D341Med (cell line): ENCODE measurements at places on chromosomes 12 and 14.

- no peak for DNase-seq
Measured at GRCh38 chr12:130571734-130572133, 144.4 kb downstream of the RIMBP2 start.

- DNase-seq, result peak; percentile 21
Measured at GRCh38 chr14:101197595-101198397, 294.3 kb upstream of the RTL1 start.

DNA sequence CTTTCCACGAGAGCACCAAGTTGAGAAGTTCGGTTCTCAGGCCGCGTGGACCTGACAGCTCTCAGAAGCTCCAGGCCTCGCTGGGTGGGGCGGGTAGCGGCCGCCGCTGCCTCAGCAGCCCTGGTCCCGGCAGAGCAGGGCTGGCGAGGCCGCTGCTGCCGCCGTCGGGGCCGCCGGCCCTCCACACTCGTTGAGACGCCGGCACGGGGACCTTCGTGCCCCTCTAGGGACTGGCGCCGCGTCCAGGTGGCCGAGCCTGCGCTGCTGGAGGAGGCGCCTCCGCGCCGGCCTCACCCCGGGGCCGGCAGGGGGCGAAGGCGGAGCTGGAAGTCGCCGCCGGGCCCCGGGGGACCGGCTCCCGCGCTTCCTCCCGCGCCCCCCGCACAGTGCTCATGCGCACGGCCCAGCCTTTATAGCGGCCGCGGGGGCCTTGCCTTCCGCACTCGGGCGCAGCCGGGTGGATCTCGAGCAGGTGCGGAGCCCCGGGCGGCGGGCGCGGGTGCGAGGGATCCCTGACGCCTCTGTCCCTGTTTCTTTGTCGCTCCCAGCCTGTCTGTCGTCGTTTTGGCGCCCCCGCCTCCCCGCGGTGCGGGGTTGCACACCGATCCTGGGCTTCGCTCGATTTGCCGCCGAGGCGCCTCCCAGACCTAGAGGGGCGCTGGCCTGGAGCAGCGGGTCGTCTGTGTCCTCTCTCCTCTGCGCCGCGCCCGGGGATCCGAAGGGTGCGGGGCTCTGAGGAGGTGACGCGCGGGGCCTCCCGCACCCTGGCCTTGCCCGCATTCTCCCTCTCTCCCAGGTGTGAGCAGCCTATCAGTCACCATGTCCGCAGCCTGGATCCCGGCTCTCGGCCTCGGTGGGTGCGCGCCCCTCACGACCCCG, at the start of gene COCH:
TSS of gene COCH (plus strand) at position 440 of the 879 bp plus-strand sequence. CDS start at position 820, 380 bp downstream.
- DNase-seq, result peak; percentile 96

DNA sequence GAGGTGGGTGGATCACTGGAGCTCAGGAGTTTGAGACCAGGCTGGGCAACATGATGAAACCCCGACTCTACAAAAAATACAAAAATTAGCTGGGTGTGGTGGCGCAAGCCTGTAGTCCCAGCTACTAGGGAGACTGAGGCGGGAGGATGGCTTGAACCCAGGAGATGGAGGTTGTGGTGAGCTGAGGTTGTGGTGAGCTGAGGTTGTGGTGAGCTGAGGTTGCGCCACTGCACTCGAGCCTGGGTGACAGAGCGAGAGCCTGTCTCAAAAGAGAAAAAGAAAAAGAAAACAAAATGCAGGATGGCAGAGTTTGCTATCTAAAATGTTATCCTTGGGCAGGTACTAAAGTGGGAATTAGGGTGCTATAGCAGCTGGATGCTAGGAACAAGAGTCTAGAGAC, 10.8 kb upstream of the GPRC5A start:
- DNase-seq, result no peak

DNA sequence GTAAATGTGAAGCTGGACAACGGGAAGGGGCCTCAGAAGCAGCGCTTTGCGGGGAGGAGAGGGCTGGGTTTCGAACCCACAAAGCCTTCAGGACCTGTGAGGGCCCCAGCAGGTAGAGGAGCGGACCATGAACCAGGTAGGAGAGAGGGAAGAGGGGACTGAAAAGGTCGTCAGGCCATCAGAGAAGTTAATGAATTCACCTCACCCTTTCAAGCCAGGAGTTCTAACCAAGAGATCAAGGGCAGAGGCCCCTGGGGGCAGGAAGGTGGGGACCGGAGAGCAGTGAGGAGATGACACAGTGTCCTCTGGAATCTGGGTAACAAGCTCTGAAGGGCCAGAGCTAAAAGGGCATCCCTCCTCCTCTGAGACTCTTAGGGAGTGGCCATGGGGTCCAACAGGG, 19.4 kb downstream of the SERPINA1 start:
- no peak for DNase-seq

DNA sequence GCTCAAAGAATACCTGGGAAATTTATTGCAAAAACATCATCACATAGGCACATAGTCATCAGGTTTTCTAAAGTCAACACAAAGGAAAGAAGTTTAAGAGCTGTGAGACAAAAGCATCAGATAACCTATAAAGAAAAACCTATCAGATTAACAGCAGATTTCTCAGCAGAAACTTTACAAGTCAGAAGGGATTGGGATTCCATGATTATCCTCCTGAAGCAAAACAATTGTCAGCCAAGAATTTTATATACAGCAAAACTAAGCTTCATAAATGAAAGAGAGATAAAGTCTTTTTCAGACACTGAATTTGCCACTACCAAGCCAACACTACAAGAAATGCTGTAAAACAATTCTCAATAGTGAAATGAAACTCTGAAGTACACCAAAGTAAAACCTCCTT, 28.8 kb upstream of the LGR5 start:
- DNase-seq, result no peak

- DNase-seq, result no peak
Measured at GRCh38 chr14:66939409-66939808, 249.8 kb upstream of the GARIN2 start.

- no peak for DNase-seq
Measured at GRCh38 chr12:46945591-46945990, 119.8 kb upstream of the SLC38A4 start.

DNA sequence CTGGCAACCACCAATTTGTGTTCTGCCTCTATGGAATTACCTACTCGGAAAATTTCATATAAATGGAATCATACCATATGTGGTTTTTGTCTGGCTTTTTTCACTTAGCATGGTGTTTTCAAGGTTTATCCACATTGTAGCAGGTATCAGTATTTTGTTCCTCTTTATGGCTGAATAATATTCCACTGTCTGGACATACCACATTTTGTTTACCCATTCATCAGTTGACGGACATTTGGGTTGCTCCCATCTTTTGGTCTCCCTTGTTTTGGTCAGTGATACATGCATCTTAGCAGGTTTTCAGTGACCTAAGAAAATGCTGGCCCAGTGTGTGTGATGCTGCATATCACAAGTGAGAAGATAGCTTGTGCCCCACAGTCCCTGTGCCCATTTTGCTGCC, 21.2 kb downstream of the CALM1 start:
- DNase-seq, result no peak

GRCh38 chr12:22634883-22635282, 9.9 kb downstream of the ETNK1 start:
- no peak for DNase-seq

GRCh38 chr12:911191-911826, 38.2 kb downstream of the RAD52 start:
- no peak for DNase-seq

DNA sequence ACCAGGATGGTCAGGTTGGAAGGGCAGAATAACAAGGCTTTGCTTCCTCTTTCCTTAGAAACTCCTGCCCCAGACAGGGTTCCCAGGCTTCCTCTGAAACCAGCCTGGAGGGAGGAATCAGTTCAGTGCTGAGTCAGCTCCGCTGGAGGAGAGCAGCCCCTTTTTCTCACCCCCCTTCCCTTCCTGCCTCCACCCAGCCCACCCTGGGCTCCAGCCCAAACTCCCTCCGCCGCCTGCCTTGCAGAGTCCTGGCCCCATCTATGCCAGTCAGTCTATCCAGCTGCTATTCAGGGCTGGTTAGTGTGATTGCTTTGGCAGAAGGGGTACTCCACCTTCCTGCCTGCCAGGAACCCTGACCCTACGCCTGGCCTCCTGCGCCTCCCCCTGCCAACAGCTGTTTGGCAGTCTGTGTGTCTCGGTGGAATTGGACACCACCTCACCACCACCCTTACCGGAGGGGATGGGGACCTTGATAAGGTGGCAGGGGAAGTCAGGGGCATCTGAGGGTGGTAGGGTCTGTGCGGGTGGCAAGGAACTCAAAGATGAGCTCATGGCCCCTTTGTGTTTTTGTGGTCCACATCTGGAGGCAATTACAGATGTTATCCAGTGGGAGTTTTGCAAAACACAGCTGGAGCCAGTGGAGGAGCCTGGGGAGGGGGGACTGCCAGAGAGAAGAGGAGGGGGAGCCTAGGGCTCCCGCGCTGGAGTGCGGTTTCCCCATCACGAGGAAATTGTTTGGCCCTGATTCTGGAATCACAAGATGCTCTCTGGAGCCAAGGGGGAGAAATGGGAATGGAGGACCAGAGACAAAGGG, 12.2 kb downstream of the MMP14 start:
- DNase-seq, result peak; percentile 26

DNA sequence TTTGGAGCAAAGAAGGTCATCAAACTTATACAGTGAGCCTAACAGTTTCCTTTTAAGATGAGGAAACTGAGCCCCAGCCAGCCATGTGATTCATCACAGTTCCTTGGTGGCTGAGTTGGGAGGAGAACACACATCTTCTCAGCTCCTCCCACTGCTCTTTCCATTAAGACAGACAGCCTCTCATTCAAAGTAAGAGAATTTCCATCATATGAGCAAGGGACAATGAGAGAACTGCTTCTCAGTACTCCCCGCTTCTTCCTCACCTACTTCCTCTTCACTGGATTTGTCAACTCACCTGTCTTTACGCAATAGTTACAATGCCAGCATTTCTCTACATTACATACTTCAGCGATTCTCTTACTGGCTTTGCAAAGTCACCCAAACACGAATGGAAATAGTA, 2.2 kb downstream of the IFNG start:
- no peak for DNase-seq

GRCh38 chr12:19129122-19129485, 429 bp upstream of the PLEKHA5 start:
- DNase-seq, result no peak

DNA sequence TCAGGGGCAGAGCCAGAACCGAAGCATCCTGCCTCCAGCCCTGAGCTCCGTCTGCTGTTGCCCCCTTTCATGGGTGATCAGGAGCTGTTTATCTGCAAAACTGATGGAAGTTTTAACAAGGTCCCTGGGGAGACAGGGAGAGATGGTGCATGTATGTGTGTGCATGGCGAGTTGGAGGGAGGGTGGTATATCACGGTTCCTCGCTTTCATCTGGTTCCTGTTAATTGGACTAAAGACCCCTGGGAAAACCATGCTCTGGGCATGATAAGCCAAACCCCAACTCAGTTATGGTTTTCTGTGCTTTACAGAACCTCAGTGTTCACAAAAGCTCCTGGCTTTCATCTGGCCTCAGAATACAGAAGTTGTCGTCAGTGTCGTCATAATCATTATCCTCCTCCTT, 133.6 kb downstream of the KSR2 start:
- no peak for DNase-seq

DNA sequence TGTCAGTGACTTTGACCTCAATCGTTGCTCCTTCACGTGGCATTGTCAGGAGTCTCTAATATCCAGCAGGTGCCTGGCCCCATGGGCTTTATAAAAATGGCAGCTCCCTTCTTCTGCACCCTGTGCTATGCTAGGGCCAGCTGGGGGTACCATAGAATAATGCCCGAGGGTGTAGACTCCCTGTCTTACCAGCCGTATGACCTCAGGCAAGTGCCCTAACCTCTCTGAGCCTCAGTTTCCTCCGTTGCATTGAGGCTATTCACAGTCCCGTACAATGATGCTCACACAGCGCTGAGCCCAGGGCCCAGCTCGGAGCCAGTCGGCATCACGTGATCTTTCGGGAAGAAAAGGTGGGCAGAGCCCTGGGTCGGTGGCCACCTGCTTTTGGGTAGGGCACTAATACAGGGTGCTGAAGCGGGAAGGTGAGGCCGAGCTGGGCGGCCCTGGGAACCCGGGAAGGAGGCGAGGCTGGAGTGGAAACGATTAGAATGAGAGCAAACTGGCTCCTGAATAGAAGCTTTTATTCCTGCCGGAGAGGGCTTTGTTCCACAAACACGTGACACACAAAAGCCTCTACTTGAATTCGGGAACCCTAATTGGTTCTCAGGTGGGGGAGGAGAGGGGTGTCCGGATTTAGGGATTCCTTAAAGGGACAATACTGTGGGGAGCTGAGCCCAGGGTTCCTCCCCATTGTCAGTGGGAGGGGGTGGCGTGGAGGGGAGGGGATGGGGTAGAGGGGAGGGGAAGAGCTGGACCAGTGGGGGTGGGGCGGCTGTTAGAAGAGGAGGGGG, 19.9 kb upstream of the MSI1 start:
- DNase-seq, result no peak
